Aorta (tissue), 5 donors: ENCODE measurements at places on chromosomes 7 and 10. TPM values are rescaled to one million over a fixed set of nuclear protein-coding genes. Genes with fewer than 3 reads are reported as not detected.

Gene ASB4
- not detected for polyA plus RNA-seq

Gene TRIM56
- 16.9 TPM for polyA plus RNA-seq

Gene RNF133
- 0.46 TPM for polyA plus RNA-seq

Gene PRPS1L1
- not detected for polyA plus RNA-seq

Gene MKI67
- 0.03 TPM for polyA plus RNA-seq

Gene NAPEPLD
- polyA plus RNA-seq, result 8.3 TPM

Gene CPN1
- polyA plus RNA-seq, result not detected

Gene CRYGN
- 0.56 TPM for polyA plus RNA-seq

Gene TBATA
- not detected for polyA plus RNA-seq

Gene PAPOLB
- polyA plus RNA-seq, result not detected

Gene SPDYE17
- not detected for polyA plus RNA-seq

Gene CAMK2B
- 12.8 TPM for polyA plus RNA-seq

Gene LIPM
- polyA plus RNA-seq, result not detected

Gene CEP41
- 7.5 TPM for polyA plus RNA-seq

Gene MMP21
- not detected for polyA plus RNA-seq

Gene SUGCT
- 59.3 TPM for polyA plus RNA-seq

Gene TMEM176A
- 43.3 TPM for polyA plus RNA-seq

Gene ATP6V0A4
- polyA plus RNA-seq, result not detected

Gene ABCC2
- polyA plus RNA-seq, result 0.33 TPM

Gene H2BK1
- polyA plus RNA-seq, result not detected

Gene MYL10
- not detected for polyA plus RNA-seq

Gene FZD8
- 0.50 TPM for polyA plus RNA-seq

Gene AOAH
- polyA plus RNA-seq, result 1.9 TPM

Gene SLC35B4
- 2.1 TPM for polyA plus RNA-seq

Gene ZDHHC6
- polyA plus RNA-seq, result 41.7 TPM

Gene LIPJ
- polyA plus RNA-seq, result not detected

Gene TMEM213
- not detected for polyA plus RNA-seq

Gene ETV1
- polyA plus RNA-seq, result 9.7 TPM

Gene ACSL5
- 0.92 TPM for polyA plus RNA-seq

Gene OR2A1
- 0.59 TPM for polyA plus RNA-seq

Gene SFRP4
- 21.6 TPM for polyA plus RNA-seq

Gene TBX20
- polyA plus RNA-seq, result 0.36 TPM

Gene AKR1C3
- polyA plus RNA-seq, result 180 TPM

Gene POT1
- polyA plus RNA-seq, result 19.7 TPM

Gene TMEM176B
- 6.5 TPM for polyA plus RNA-seq
